Central memory CD8-positive, alpha-beta T cell (primary cell): ENCODE measurements at places on chromosomes 2 and 18.
A peak's percentile ranks its signal among the peaks of the same experiment; 100 is the strongest.

- H3K4me1 ChIP-seq = no peaks in the 10 kb centered on the region
- H3K4me3 ChIP-seq = no peak overlapping the region
- H3K27ac ChIP-seq = no peak overlapping the region
- no peaks in the 10 kb centered on the region for H3K36me3 ChIP-seq
These were observed 369.7 kb downstream of the CTNNA2 start for GRCh38 chr2:79882548-79882947.

DNA sequence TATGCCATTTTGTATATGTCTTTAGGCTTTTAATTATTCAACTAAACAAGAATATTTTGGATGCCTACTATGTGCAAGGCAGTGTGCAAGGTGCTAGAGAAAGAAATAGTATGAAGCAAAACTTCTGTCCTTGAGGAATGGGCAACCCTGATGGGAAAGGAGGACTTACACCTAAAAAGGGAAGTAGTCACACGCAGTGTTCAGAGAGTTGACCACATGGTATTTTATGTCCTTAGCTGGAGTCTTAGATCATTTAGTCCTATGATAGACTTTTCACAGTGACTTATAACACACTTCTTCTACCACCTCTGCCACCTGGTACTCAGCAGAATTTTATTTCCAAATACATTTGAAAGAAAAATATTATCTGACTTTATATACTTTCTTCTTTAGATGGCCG, 291.6 kb downstream of the PLCL1 start:
- H3K27ac ChIP-seq = no peak overlapping the region
- no peak overlapping the region for H3K4me3 ChIP-seq
- DNase-seq = no peak
- no peaks in the 10 kb centered on the region for H3K36me3 ChIP-seq

DNA sequence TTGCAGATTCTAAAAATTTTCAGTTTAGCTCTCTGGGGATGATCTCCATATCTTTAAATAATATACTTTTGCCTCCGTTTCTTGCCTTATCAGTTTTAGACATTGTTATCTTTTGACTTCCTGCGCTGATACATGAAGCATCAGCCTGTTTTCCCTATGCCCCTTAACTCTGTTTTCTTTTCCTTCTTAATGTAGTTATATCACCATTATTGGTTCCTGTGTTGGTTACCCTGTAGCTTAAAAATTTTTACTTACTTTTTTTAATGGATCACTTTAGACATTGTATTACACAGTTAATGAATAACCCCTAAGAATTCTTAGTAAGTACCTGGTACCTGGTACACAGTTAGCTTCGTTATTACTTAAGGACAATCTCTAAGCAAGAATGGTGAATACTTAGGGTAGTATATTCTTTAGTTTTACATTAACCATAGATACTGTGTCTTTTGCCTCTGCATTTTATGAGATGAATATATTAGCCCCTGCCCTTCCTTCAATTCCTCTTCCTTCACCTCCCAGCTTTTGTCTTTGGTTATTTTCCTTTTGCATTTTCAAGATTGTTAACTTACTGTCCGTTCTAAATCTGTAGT, 40.9 kb downstream of the BABAM2 start:
- no peak for DNase-seq
- no peak overlapping the region for H3K4me3 ChIP-seq
- peaks cover 12% of the 10 kb centered on the region for H3K4me1 ChIP-seq
- peaks cover 10% of the 10 kb centered on the region for H3K36me3 ChIP-seq
- peak overlapping the region; percentile 17 for H3K27ac ChIP-seq

- peaks cover 4% of the 10 kb centered on the region for H3K4me1 ChIP-seq
- no peak overlapping the region for H3K4me3 ChIP-seq
- peaks cover 2% of the 10 kb centered on the region for H3K36me3 ChIP-seq
- no peak for DNase-seq
- peaks cover 8% of the 10 kb centered on the region for H3K27me3 ChIP-seq
These were observed 92.4 kb downstream of the SOCS6 start for GRCh38 chr18:70380915-70381896.

DNA sequence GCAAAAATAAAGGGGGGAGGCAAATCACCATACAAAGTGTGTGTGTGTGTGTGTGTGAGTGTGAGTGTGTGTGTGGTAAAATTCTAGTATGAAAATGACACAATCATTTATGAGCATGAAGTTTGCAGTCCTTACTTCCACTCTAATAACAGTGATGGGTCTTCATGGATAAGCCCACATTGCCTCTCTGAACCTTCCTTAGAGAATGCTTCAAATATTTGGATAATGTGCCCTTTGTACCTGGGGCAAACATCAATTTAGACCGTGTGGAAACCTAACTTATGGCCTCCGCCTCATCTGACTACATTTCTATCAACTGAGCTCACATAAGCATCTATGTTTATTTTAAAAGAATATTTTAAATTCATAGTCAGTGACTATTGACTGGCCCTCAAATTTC, 3.7 kb downstream of the SCN9A start:
- H3K36me3 ChIP-seq = no peaks in the 10 kb centered on the region
- H3K27ac ChIP-seq = no peak overlapping the region
- H3K4me3 ChIP-seq = no peak overlapping the region
- no peak for DNase-seq
- peaks cover 6% of the 10 kb centered on the region for H3K4me1 ChIP-seq

- no peak overlapping the region for H3K4me3 ChIP-seq
- no peaks in the 10 kb centered on the region for H3K4me1 ChIP-seq
- no peak for DNase-seq
- no peak overlapping the region for H3K27ac ChIP-seq
These were observed 550.3 kb upstream of the HS6ST1 start for GRCh38 chr2:128868686-128869551.

GRCh38 chr2:32958821-32959220, 12.1 kb downstream of the LTBP1 start:
- peaks cover 34% of the 10 kb centered on the region for H3K27me3 ChIP-seq
- no peak overlapping the region for H3K27ac ChIP-seq
- no peak overlapping the region for H3K4me3 ChIP-seq
- H3K4me1 ChIP-seq = no peaks in the 10 kb centered on the region

GRCh38 chr2:227834423-227834822, 20.8 kb downstream of the CCL20 start:
- no peak overlapping the region for H3K4me3 ChIP-seq
- H3K36me3 ChIP-seq = no peaks in the 10 kb centered on the region
- H3K4me1 ChIP-seq = no peaks in the 10 kb centered on the region

DNA sequence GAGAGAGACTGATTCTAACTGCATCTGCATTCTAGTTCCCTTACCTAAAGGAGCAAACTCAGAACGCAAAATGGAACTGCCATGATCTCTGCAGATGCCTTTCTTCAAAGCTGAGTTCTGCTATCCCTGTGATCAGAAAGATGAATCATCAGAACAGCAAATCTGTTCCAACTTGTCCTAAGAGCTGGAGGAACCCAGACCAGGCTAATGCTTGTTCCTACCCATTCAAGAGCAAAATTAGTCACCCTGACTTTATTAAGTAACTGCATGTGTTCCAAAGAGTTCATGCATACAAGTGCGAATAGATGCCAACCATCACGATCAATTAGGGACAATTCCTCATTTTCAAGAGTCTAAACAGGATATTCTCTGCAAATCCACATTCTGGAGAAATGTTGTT, 46.5 kb downstream of the MBP start:
- H3K27ac ChIP-seq = peak overlapping the region; percentile 38
- no peak for DNase-seq
- H3K4me3 ChIP-seq = no peak overlapping the region
- no peaks in the 10 kb centered on the region for H3K27me3 ChIP-seq

GRCh38 chr2:102620332-102620731, 979 bp downstream of the SLC9A2 start:
- H3K27ac ChIP-seq = no peak overlapping the region
- peak overlapping the region; percentile 31 for H3K4me3 ChIP-seq
- no peaks in the 10 kb centered on the region for H3K36me3 ChIP-seq
- peaks cover 67% of the 10 kb centered on the region for H3K27me3 ChIP-seq

GRCh38 chr18:61860302-61860701, 32.5 kb downstream of the RNF152 start:
- H3K4me3 ChIP-seq = no peak overlapping the region
- H3K27ac ChIP-seq = no peak overlapping the region
- H3K4me1 ChIP-seq = no peaks in the 10 kb centered on the region
- no peak for DNase-seq

DNA sequence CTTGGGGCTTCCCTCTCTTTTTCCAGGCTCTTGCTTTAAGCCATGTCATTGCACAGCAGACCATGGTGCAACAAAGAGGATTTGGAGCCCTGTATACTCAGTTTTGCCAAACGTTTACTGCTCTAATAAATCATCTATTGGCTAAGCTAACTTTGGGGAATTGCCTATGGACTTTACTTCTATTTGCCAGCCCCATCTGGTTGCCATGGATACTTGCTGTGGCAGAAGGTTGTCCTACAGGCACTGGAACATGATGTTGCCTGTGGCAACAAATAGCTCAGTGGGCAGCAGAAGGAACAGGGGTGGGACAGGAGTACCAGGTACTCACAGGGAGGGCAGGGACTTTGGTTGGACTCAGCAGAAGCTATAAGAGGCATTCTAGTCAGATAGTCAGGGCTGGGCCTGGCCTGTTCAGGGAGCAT, 129.7 kb downstream of the CCDC85A start:
- no peak overlapping the region for H3K27ac ChIP-seq
- H3K36me3 ChIP-seq = peaks cover 1% of the 10 kb centered on the region
- DNase-seq = no peak
- H3K27me3 ChIP-seq = no peaks in the 10 kb centered on the region
- no peaks in the 10 kb centered on the region for H3K4me1 ChIP-seq

GRCh38 chr2:216925636-216926366, 65.9 kb upstream of the TNP1 start:
- no peaks in the 10 kb centered on the region for H3K4me1 ChIP-seq
- H3K27me3 ChIP-seq = peaks cover 11% of the 10 kb centered on the region
- H3K36me3 ChIP-seq = peaks cover 1% of the 10 kb centered on the region
- no peak overlapping the region for H3K27ac ChIP-seq
- no peak for DNase-seq

DNA sequence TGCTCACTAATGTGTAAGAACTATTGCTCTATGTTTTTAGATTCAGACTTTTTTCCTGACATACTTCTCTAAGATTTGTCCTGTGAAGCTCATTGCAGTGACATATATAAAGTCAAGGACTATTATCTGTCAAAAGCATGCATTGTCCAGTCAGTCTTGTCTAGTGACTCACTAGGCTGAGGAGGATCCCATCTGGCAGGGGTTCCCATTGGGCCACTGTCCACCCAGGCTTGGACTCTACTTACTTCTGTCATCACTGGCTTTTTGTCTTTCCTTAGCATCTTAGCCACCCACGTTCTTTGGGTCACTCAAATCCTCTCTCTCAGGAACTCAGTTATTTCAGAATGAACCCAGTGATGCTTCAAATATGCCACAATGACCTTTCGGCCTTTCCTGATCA, 132.6 kb upstream of the NABP1 start:
- no peaks in the 10 kb centered on the region for H3K4me1 ChIP-seq
- H3K36me3 ChIP-seq = no peaks in the 10 kb centered on the region
- DNase-seq = no peak
- no peak overlapping the region for H3K4me3 ChIP-seq
- no peak overlapping the region for H3K27ac ChIP-seq

GRCh38 chr2:69208023-69208595, 178.9 kb downstream of the GFPT1 start:
- peaks cover 26% of the 10 kb centered on the region for H3K27me3 ChIP-seq
- no peak overlapping the region for H3K27ac ChIP-seq
- no peak overlapping the region for H3K4me3 ChIP-seq
- no peak for DNase-seq
- H3K36me3 ChIP-seq = no peaks in the 10 kb centered on the region
